ENCODE measurements at places on chromosomes 1 and 21. TPM values are rescaled to one million over a fixed set of nuclear protein-coding genes. Genes with fewer than 3 reads are reported as not detected.

GRCh38 chr1:155420788-155421187 is 100.1 kb downstream of the RUSC1 start:
- no peak for ATAC-seq

GNAT2 gene
- not detected for total RNA-seq

DNA sequence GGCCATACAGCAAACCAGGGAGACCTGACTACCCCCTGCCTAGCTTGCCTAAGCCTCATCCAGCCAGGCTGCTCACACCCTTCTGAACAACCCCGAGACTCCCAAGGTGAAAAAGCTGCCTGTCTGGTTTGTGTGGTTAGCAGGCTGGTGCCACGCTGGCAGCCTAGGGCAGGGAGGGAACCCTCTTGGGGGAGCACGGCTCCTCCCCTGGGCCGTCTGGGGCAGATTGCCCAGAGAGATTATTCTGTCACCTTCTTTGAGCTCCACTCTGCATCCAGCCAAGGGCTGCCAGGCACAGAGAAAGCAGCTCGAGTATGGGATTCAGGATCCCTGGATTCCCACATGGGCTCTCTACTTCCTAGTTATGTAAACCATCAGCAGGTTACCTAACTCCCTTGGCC is 27.5 kb upstream of the TCEA3 start:
- ATAC-seq = peak; percentile 95

S100A7A gene
- 24.6 TPM for total RNA-seq

DNA sequence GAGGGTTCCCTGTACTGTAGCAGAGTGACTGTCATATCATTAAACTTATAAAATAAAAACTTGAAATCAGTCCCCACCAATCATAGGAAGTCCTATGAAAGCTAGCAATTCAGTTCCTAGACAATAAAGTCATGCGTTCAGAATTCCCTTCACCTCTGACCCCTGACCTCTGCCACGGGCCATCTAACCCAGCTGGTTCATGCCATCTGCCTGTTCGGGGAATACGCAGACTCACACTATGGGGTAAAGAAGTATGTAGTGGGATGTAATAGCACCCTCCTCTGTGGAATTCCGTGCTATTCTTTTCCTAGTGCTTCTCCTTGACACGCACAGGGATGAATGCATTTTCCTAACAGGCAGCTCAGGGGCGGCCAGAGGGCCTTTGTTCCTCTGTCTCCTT is 2.1 kb downstream of the GSTM4 start:
- no peak for ATAC-seq

DNA sequence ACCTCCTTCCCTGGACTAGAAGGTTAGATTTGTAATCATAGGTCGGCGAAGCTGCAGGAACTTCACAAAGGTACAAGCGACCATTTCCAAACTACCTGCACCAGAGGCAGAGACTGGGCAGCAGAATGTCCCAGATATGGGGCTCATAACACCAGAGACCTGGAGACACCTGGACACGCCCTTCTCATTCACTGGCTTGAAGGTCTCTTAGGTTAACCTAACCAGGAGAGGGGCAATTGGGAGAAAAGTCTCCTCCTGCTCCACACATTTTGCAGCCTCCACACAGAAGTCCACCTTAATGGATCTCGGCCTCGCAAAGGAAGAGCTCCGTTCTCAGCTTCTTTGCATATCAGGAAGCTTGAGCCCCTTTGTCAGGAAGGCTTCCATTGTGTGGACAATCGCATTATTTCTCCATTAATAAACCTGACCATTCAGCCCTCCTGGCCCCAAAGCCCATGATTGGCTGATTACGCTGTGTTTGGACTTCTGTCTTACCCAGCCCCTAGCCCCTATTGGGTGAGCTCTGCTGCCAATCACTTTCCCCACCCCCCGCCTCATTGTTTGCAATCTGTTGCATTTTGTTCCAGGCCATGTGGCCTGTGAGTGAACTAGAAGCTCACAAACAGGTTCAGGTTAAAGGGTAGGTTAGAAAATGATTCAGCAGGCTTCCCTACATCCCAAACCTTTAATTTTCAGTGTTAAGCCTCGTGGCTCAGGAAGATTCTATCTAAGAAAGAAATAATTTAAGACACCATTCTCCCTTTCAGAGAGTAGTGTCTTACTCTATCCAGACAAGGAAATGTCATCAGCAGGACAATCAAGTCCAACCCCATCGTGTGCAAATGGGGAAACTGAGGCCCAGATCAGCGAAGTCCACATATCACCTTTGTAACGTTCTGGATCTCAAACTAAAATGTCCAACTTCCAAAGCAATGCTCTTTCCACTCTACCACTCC is 2.8 kb downstream of the MYCL start:
- ATAC-seq = peak; percentile 5

RBP7 gene
- 13.4 TPM for total RNA-seq

GRCh38 chr1:206735553-206736031 is 35.0 kb upstream of the IL19 start:
- no peak for ATAC-seq

DNA sequence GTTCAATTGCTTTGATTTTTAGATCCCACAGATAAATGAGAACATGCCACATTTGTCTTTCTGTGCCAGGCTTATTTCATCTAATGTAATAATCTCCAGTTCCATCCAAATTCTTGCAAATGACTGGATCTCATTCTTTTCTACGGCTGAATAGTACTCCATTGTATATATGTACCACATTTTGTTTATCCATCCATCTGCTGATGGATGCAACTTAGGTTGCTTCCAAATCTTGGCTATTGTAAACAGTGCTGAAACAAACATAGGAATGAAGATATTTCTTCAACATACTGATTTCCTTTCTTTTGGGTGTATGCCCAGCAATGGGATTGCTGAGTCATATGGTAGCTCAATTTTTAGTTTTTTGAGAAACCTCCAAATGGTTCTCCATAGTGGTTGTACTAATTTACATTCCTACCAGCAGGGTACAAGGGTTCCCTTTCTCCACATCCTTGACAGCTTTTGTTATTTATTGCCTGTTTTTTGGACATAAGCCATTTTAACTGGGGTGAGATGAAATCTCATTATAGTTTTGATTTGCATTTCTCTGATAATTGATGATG is 344.4 kb downstream of the KCTD3 start:
- ATAC-seq = no peak

DNA sequence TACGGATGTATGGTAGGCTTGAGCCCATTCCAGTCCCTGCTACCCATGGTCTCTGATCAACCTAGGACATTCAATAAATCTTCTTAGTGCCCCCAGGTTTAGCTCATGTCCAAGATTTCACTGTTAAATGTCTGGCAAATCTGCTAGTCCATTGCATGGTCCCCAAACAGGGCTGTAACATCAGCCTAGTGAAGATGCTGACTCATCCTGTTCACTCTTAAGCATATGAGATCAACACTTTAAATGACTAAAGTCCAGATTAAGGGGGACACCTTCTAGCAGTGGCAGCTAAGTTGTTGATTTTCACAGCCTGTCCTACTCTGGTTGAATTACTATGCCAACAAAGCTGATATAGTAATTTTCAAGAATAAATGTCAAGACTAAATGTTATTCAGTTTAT is 46.5 kb upstream of the NUF2 start:
- no peak for ATAC-seq

ATP8B2 gene
- total RNA-seq = 3.7 TPM
